Activated CD4-positive, alpha-beta memory T cell treated with anti-CD3 and anti-CD28 coated beads for 36 hours (primary cell): ENCODE measurements at places on chromosomes 6 and 20. TPM values are rescaled to one million over a fixed set of nuclear protein-coding genes. Genes with fewer than 3 reads are reported as not detected.

GRCh38 chr6:161152527-161152862, 121.4 kb downstream of the AGPAT4 start:
- no peak overlapping the region for H3K27ac ChIP-seq
- H3K4me1 ChIP-seq = no peaks in the 10 kb centered on the region
- no peak for DNase-seq
- peaks cover 4% of the 10 kb centered on the region for H3K36me3 ChIP-seq

DNA sequence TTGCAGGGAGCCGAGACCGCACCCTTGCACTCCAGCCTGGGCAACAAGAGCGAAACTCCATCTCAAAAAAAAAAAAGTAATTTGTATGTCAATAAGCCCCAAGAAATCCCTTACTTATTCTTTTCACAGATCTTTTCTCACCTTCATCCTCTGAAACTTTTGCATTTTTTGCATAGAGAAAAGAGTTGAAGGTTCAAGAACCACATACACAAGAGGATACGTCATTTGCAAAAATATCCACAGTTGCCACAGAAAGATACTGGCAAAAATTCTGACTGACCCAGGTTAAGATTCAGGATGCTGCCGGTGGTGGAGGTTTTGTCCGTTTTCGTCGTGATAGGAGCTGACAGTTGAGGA, 94.5 kb downstream of the ZMYND8 start:
- DNase-seq = no peak
- peaks cover 20% of the 10 kb centered on the region for H3K36me3 ChIP-seq
- H3K27ac ChIP-seq = no peak overlapping the region
- peaks cover 13% of the 10 kb centered on the region for H3K4me1 ChIP-seq
- no peaks in the 10 kb centered on the region for H3K27me3 ChIP-seq

DNA sequence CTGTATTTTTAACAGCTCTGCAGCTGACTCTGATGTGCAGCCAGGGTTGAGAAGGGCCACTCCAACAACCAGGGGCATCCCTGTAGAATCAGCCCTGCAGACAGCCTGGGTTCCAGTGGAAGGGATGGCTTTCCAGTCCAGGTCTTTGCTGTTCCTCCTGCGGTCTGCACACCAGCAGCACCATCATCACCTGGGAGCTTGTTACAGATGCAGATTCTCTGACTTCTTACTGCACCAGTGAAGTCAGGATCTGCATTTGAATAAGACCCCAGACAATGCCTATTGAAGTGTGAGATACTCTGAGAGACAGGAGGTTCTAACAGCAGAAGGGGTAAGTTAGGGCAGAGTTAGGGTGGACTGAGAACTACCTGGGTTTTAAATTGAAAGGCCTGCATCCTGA, 151.3 kb downstream of the F13A1 start:
- DNase-seq = no peak
- no peak overlapping the region for H3K4me3 ChIP-seq
- no peaks in the 10 kb centered on the region for H3K36me3 ChIP-seq
- no peaks in the 10 kb centered on the region for H3K4me1 ChIP-seq

- no peak overlapping the region for H3K27ac ChIP-seq
- DNase-seq = no peak
- H3K4me3 ChIP-seq = no peak overlapping the region
- no peaks in the 10 kb centered on the region for H3K4me1 ChIP-seq
- no peaks in the 10 kb centered on the region for H3K36me3 ChIP-seq
These were observed 50.4 kb downstream of the HMGN3 start for GRCh38 chr6:79184086-79184485.

DNA sequence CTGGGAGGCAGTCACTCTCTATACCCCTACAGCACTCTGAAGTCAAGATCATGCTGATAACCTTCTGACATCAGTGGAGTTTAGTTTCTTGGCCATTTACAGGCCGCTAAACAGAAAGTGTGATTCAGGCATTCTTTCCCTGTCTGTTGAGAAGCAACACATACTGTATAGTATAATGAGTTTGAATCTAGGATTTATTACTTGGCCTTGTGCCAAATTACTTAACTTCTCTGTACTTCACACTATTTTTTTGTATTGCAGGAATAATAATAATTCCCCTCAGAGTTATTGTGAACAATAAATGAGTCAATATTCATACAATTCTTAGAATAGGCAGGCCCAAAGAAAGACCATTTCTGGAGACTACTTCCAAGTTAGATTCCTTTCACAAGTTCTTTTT, 4.1 kb downstream of the ZNF391 start:
- H3K27ac ChIP-seq = no peak overlapping the region
- peaks cover 10% of the 10 kb centered on the region for H3K4me1 ChIP-seq
- peaks cover 14% of the 10 kb centered on the region for H3K36me3 ChIP-seq
- DNase-seq = no peak
- H3K4me3 ChIP-seq = no peak overlapping the region

DNA sequence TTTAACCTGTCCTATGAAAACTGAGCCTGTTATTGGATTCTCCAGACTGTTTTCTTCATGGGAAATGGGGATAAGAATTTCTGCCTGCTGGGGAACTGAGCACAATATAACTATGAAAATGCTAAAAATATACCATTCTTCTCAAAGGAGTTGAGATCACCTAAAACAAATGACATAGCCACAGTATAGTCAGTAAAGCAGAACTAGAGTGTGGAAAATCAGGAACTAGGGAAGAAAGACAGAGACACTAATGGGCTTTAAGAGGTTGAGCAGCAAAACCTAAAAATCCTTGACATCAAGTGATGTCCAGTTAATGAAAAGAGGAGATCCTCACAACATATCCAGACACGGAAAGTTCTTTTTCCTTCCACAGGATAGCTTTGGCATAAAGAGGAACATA, 215.7 kb upstream of the CST7 start:
- no peaks in the 10 kb centered on the region for H3K4me1 ChIP-seq
- no peak for DNase-seq
- no peak overlapping the region for H3K27ac ChIP-seq
- no peaks in the 10 kb centered on the region for H3K36me3 ChIP-seq

DNA sequence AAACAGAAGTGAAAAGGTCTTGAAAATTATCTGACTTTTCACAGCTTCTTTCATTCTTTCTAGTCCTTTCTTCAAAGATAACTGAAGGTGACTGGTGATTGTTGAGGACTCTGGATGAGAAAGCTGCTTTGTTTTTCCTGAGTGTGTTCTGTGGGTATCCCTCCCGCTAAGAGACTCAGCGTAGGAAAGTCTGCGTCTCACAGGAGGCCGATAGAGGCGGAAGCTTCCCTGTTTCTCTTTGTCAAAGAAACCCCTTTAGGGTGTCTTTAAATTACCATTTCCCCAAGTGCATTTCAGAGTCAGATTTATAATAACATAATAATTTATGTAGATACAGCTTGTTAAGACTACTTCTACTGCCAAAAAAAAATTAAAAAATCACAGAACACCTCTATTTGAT, 31.2 kb upstream of the IRF4 start:
- H3K4me3 ChIP-seq = no peak overlapping the region
- no peaks in the 10 kb centered on the region for H3K27me3 ChIP-seq
- no peak overlapping the region for H3K27ac ChIP-seq
- DNase-seq = no peak
- no peaks in the 10 kb centered on the region for H3K36me3 ChIP-seq

- H3K4me3 ChIP-seq = no peak overlapping the region
- H3K36me3 ChIP-seq = peaks cover 27% of the 10 kb centered on the region
- peaks cover 14% of the 10 kb centered on the region for H3K4me1 ChIP-seq
- H3K27me3 ChIP-seq = no peaks in the 10 kb centered on the region
These were observed 176.2 kb downstream of the ASCC3 start for GRCh38 chr6:100704961-100705360.

- H3K36me3 ChIP-seq = peaks cover 49% of the 10 kb centered on the region
- H3K27me3 ChIP-seq = no peaks in the 10 kb centered on the region
- no peak for DNase-seq
- H3K4me3 ChIP-seq = no peak overlapping the region
- H3K27ac ChIP-seq = peak overlapping the region; percentile 72
These were observed 98.9 kb downstream of the FYN start for GRCh38 chr6:111774346-111774703.

GRCh38 chr6:37696841-37697662, 631 bp downstream of the MDGA1 start:
- H3K36me3 ChIP-seq = peaks cover 1% of the 10 kb centered on the region
- H3K4me3 ChIP-seq = peak overlapping the region; percentile 95
- no peak overlapping the region for H3K27ac ChIP-seq
- DNase-seq = peak; percentile 63
- H3K27me3 ChIP-seq = peaks cover 12% of the 10 kb centered on the region
- peaks cover 27% of the 10 kb centered on the region for H3K4me1 ChIP-seq

- DNase-seq = no peak
- H3K4me3 ChIP-seq = no peak overlapping the region
- peaks cover 29% of the 10 kb centered on the region for H3K36me3 ChIP-seq
These were observed 237.5 kb downstream of the ATXN1 start for GRCh38 chr6:16523606-16524379.

- H3K4me1 ChIP-seq = no peaks in the 10 kb centered on the region
- no peak overlapping the region for H3K27ac ChIP-seq
These were observed 225.0 kb downstream of the ALDH8A1 start for GRCh38 chr6:134724771-134725340.

GRCh38 chr20:3165473-3166337, 6.0 kb upstream of the FASTKD5 start:
- H3K4me1 ChIP-seq = peaks cover 5% of the 10 kb centered on the region
- no peak overlapping the region for H3K4me3 ChIP-seq
- H3K27me3 ChIP-seq = peaks cover 15% of the 10 kb centered on the region
- H3K27ac ChIP-seq = no peak overlapping the region

DNA sequence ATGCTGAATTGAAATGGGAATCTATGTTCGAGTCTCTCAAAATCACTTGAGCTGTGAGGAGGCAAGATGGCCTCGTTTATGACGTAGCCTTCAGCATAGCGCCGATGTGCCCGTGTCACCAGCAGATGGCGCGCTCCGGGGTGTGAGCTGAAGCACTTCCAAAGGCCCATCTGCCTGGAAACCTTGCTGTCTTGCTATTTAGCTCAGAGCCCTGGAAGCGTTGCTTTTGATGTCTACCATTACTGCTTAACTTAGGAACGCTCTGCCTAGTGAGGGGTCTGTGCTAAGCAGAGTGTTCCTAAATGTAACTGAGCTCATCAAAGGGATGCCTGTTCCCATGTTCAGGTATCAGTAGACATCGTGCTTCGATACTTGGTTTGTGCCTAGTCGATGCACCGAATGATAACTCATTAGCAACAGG, 67.7 kb downstream of the SYCP2L start:
- H3K4me1 ChIP-seq = no peaks in the 10 kb centered on the region
- H3K4me3 ChIP-seq = no peak overlapping the region
- peak; percentile 83 for DNase-seq
- H3K36me3 ChIP-seq = no peaks in the 10 kb centered on the region
- H3K27ac ChIP-seq = no peak overlapping the region

DNA sequence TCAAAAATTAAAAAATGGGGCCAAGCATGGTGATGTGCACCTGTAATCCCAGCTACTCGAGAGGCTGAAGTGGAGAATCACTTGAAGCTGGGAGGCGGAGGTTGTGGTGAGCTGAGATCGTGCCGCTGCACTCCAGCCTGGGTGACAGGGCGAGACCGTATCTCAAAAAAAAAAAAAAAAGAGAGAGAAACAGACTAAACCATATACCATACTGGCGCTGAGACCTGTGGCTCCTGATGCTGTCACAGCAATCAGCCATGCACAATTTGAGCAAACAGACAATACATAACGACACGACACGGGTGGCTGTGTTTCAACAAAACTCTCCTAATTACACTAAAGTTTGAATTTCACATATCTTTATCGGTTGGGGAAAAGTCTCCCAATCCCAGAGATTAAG, 14.9 kb upstream of the CBFA2T2 start:
- H3K4me3 ChIP-seq = no peak overlapping the region
- H3K27me3 ChIP-seq = no peaks in the 10 kb centered on the region
- no peak overlapping the region for H3K27ac ChIP-seq
- H3K36me3 ChIP-seq = no peaks in the 10 kb centered on the region
- no peak for DNase-seq

GRCh38 chr20:7716286-7716972, 223.8 kb downstream of the HAO1 start:
- DNase-seq = no peak
- no peaks in the 10 kb centered on the region for H3K36me3 ChIP-seq
- no peak overlapping the region for H3K27ac ChIP-seq
- H3K4me3 ChIP-seq = no peak overlapping the region
- H3K4me1 ChIP-seq = no peaks in the 10 kb centered on the region
- no peaks in the 10 kb centered on the region for H3K27me3 ChIP-seq

- no peaks in the 10 kb centered on the region for H3K36me3 ChIP-seq
- no peak overlapping the region for H3K4me3 ChIP-seq
- H3K27ac ChIP-seq = no peak overlapping the region
- no peaks in the 10 kb centered on the region for H3K27me3 ChIP-seq
- no peaks in the 10 kb centered on the region for H3K4me1 ChIP-seq
- DNase-seq = no peak
These were observed 425.2 kb upstream of the OPRM1 start for GRCh38 chr6:153613719-153614455.

GRCh38 chr6:18497006-18497405, 109.9 kb downstream of the RNF144B start:
- H3K27me3 ChIP-seq = peaks cover 10% of the 10 kb centered on the region
- no peaks in the 10 kb centered on the region for H3K36me3 ChIP-seq
- no peak overlapping the region for H3K27ac ChIP-seq

GRCh38 chr6:53100561-53100960, 35.4 kb downstream of the FBXO9 start:
- peaks cover 31% of the 10 kb centered on the region for H3K36me3 ChIP-seq
- H3K4me3 ChIP-seq = no peak overlapping the region
- no peaks in the 10 kb centered on the region for H3K4me1 ChIP-seq
- no peak for DNase-seq
- no peaks in the 10 kb centered on the region for H3K27me3 ChIP-seq

GRCh38 chr6:117352466-117353081, 73.2 kb downstream of the ROS1 start:
- H3K27me3 ChIP-seq = no peaks in the 10 kb centered on the region
- no peaks in the 10 kb centered on the region for H3K4me1 ChIP-seq
- H3K27ac ChIP-seq = no peak overlapping the region
- H3K4me3 ChIP-seq = no peak overlapping the region

DNA sequence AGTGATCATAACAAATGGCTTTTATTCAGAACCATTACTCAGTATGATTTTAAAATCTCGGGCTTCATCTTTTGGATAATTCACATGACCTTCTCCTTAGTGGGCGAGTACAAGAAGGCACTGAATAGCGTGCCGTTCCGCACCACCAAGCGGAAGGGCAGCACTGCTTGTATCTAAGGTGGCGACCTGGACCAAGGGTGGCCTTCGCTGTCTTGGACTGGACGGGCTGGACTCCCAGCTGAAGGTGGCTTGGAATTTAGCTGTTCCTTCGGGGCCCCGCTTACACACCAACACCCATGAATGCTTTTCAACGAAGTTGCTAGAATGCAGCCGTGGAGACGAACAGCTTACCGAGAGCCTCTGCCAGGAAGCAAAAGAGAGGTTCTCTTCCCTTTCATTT, 168.6 kb upstream of the AGPAT4 start:
- no peak overlapping the region for H3K27ac ChIP-seq
- no peak overlapping the region for H3K4me3 ChIP-seq
- no peaks in the 10 kb centered on the region for H3K27me3 ChIP-seq
- no peaks in the 10 kb centered on the region for H3K4me1 ChIP-seq
- H3K36me3 ChIP-seq = no peaks in the 10 kb centered on the region

The RAD21L1 gene
- total RNA-seq = not detected

The TRIM10 gene
- total RNA-seq = 0.38 TPM

The TBXT gene
- total RNA-seq = not detected

The HLA-DRB5 gene
- total RNA-seq = 0.82 TPM

The PDE10A gene
- total RNA-seq = not detected
